ENCODE measurements at places on chromosomes 3 and 15.

- DNase-seq: no peak
Measured at GRCh38 chr3:33919312-33920120, 121.1 kb downstream of the PDCD6IP start.

DNA sequence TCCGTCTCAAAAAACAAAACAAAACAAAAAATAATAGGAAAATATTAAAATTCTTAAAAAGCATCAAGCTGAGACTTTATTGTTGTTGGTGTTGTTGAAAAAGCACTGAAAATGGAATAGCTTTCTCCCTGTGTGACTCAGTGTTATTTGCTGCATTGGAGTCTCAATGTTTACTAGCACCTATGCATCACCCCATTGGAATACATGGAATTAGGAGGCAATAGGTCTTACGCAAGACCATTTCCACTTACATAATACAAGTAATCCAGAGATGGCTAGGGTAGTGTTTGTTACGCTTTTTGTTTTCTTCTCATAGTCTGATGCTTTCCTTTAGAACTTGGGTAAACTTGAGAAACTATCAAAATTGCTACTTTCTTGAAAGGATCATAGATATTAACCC, 15.2 kb downstream of the GXYLT2 start:
- DNase-seq: no peak

DNA sequence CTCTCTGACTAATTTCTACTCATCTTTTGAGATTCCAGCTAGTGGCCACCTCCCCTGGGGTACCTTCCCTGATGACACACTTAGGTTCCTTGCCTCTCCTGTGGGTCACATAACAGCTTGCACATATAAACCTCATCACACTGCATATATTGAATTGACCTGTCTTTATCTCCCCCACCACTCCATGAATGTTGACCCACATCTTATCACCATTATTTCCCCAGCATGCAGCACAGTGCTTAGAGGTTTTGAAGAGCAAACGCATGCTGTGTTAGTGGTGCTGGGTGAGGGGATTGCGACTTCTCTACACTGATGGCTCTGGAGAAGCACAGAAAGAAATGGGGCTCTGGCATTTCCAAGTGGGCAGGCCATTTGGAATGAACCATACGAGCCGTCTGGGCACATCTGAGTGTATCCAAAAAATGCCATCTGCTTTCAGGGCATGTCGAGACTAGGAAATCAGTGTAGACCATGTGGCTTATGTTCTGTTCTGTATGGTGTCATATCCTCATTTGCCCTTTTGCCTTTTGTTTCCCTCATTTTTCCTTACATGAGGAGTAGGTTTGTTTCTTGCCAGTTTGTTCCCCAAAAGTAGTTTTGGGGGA, 333.2 kb upstream of the TRIM42 start:
- no peak for DNase-seq

GRCh38 chr3:64138046-64138445, 87.2 kb downstream of the PRICKLE2 start:
- no peak for DNase-seq

- no peak for DNase-seq
Measured at GRCh38 chr15:68584756-68585573, 6.2 kb downstream of the CORO2B start.

GRCh38 chr3:142027735-142028134, 121.6 kb downstream of the TFDP2 start:
- DNase-seq: no peak
